ENCODE measurements at places on chromosomes 3 and 15.
A peak's percentile ranks its signal among the peaks of the same experiment; 100 is the strongest.

GRCh38 chr3:52155912-52156311, 1.7 kb upstream of the POC1A start:
- no peak for DNase-seq

- no peak for DNase-seq
Observed at GRCh38 chr3:167852216-167852615, 116.7 kb downstream of the SERPINI1 start.

DNA sequence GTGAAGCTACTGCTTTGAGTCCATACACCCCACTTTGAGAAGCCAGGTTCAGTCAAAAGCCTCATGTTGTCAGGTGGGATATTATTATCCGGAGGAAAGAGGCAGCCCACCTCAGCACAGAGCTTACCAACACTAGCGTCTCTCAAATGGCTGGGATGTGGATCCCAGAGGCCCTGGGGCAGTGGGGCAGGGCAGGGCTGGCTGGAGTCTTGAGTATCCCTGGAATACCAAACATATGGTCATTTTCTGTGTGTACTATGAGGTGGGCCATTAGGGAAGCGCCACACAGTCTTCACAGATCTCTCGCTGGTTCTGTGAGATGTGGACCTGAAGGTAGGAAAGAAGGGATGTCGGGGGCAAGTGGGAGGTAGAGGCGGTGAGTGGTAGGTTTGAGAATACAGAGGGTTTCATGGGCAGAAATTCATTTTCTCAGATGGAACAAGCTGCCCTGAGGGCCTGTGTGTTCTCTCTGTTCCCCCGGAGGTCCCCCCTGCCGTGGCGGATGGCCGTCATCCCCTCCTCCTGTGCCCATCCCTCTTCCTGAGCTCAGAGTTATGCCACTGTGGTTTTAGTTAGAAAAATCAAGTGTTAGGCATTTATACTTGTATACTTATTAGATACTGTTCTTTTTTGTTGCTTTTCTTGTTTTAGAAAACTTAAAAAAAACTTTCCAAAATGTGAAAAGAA, 66.4 kb downstream of the USP13 start:
- no peak for DNase-seq

DNA sequence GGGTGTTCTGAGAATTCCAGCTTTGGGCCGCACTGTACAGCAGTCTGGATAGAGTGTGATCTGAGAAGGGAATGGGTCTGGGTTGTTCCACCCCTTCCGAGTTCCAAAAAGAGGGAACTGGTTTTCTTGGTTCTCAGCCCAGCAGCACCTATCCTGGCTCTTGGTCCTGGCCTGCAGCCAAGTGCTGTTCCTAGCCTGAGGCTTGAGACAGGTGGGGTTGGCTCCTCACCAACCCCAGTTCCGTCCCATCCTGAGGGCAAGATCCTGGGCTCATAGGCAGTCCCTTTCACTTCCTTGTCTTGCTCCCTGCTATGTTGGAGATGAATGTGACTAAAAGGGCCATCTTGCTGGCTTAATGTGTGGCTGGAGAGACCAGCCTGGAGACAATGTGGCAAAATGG, 15.2 kb downstream of the IVD start:
- no peak for DNase-seq

GRCh38 chr15:82043796-82044372, 1.9 kb downstream of the MEX3B start:
- no peak for DNase-seq

- no peak for DNase-seq
Observed at GRCh38 chr15:39393575-39394335, 187.1 kb upstream of the THBS1 start.

DNA sequence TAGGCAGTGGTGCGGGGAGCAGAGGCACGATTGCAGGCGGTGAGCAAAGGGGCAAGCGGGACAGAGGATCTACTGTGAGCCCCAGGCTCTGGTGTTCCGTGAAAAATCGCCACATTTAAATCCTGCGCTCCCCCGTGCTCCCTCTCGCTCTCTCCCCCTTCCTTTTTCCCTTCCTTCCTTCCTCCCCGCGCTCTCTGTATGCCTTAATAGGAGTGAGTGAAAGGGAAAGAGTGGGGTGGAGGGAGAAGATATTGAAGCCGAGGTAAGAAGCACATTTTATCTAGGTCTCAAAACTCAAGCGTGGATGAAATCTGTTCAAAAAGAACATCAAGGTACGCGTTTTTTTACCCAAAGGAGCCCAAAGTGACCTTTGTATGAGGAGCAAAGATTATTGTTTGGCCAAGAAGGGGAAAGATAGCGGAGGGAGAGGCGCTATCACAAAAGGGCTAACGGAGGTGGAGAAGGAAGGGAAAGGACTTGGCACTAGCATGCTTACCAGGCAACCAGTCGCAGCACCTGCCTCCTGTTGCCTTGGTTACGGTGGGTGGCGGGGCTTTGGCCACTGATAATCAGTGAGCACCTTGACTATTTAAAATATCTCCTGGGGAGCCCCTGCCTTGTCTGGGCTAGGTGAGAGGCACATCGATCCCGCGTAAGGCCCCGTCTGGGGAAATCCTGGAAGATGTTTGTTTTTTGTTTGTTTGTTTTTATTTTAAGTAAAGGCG, 14.9 kb upstream of the AEN start:
- no peak for DNase-seq

- DNase-seq: no peak
Observed at GRCh38 chr3:161081633-161082032, 23.5 kb downstream of the B3GALNT1 start.

GRCh38 chr3:155330370-155330769, 36.9 kb upstream of the STRIT1 start:
- DNase-seq: no peak

DNA sequence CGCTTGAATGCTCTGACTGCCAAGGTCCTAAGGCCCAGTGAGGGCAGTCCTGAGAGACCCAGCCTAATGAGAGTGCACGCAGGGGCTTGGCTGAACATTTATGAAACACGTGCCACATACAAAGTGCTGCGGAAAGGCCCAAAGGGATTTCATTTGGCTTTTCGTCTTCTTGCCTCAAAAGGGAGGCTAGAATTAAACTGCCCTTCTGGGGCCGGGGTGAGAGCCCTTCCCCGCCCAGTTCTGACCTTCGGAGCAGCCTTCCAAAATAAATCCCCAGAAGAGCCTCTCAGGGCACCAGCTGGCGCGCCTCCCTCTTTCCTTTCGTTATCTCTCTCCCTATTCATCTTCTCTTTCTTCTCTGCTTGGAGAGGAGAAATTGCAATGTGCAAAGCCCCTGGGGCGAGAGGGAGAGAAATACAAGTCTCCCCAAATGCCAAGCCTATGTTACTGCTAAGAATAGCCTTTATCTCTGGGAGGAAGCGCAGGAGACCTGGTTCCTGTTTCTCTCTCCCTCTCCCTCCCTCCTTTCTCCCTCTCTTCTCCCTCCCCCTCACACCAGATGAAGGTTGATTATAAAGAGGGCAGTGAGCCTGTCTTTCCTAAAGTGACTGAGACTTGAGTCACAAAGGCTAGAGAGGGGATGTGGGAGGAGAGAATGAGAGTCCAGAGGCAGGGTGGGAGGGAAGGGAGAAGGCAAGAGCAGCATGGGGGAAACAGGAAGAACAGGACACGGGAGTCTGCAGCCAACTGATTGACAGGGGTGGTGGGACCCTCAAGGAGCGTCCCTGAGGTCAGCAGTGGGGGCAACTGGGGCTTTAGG, 36.7 kb upstream of the NDUFB4 start:
- peak; percentile 29 for DNase-seq

DNA sequence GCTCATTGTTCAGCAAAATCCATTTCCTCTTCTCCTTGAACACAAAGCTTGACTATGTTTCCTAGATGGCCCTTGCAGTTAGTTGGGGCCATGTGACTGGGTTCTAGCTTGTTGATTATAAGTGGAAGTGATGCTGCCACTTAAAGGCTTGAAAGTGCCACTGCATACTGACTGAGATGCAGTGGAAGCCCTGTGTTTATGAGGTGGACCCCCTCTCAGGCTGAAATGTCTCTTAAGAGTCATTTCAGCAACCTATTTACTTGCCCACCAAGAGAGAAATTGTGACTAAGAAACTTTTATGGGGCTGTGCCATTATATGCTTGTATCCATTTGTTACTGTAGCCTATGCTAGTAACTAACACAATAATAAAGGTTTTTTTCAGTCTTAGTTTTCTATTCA, 8.4 kb upstream of the ANP32A start:
- no peak for DNase-seq

DNA sequence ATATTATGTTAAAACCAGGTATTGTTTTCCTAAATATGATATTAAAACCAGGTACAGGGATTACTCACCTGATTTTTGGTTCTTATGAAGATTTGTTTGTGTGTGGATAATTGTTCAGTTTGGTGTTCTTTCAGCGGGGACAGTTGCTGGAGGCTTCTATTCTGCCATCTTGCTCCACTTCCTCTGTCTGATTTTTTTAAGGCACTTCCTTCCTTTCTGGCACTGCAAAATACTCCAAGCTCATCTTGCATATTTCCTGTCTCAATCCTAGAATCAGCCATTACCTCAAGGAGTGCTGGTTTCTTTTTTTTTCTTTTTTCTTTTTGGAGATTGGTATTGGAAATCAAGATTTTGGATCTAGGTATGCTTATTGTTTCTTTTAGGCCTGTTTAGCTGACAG, 229.9 kb downstream of the SV2B start:
- no peak for DNase-seq

- DNase-seq: no peak
Observed at GRCh38 chr3:158269942-158270341, 160.1 kb downstream of the RSRC1 start.
